NCI-H2029 treated with DMSO at 0.1 percent for 48 hours (cell line): ENCODE measurements at places on chromosomes 7 and 10.
A peak's percentile ranks its signal among the peaks of the same experiment; 100 is the strongest.

DNA sequence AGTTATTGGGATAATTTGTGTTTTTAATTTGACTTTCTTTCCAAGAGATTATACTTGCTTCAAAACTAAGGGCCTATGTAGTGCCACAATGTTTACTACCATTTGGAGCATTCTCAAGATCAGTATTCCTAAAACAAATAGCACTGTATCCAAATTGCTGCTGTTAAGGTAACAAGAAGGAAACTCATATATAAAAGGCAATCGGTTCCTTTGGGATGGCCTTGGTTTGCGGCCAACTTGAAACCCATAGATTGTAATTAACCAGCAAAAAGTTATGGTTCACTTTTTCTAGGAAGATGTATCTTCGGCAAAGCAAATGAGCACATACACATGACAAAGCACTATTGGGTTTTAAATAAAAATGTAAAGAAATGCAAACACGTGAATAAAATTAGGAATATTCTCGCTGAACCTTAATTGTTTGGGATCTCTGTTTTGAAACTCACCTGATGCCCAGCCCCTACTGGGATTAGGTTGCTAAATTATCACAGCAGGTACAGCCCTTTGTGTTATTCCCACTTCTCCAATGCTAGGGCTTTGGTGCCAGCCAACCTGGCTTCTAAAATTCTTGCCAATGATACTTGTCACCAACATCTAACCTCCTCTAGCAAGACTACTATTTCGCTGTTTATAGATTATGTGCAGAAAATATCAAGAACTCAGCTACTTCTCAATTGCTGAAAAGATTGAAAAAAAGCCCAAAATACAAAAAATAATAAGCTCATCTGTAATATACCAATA, 16.0 kb downstream of the CDNF start:
- DNase-seq, result no peak

DNA sequence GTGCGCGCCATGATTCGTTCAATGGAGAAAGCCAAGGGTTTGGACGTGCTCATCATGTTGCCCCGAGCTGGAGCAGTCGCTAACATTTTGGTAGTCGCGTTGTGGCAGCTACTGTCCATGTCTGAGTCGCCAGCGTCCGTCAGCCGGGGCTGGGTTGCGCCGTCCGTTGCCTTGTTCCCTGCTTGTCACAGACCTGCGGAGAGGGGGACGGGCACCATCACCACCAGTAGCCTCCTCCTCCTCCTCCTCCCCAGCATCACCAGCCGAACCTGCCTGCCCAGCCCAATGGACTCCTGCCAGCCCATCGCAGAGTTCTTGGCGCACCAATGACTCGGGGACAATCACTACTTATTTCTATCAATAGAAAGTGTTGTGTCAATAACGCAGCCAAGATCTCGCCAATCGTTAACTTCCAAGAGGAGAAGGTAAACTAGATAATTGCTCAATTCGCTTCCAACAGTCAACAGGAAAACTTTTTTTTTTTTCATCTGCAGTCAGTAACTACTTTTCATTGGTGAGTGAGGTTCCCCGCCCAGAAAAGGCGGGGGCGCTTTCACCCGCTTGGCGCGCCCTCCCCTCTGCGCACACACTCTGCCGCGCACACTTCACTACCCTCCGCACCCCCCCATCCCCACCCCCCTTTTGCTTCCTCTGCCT, at the start of gene FEZF1:
TSS of gene FEZF1 (minus strand) at position 432 of the 657 bp plus-strand sequence. CDS start at position 119, 313 bp downstream.
- DNase-seq, result peak; percentile 53

GRCh38 chr10:60186315-60187071, 203.2 kb downstream of the ANK3 start:
- no peak for DNase-seq

DNA sequence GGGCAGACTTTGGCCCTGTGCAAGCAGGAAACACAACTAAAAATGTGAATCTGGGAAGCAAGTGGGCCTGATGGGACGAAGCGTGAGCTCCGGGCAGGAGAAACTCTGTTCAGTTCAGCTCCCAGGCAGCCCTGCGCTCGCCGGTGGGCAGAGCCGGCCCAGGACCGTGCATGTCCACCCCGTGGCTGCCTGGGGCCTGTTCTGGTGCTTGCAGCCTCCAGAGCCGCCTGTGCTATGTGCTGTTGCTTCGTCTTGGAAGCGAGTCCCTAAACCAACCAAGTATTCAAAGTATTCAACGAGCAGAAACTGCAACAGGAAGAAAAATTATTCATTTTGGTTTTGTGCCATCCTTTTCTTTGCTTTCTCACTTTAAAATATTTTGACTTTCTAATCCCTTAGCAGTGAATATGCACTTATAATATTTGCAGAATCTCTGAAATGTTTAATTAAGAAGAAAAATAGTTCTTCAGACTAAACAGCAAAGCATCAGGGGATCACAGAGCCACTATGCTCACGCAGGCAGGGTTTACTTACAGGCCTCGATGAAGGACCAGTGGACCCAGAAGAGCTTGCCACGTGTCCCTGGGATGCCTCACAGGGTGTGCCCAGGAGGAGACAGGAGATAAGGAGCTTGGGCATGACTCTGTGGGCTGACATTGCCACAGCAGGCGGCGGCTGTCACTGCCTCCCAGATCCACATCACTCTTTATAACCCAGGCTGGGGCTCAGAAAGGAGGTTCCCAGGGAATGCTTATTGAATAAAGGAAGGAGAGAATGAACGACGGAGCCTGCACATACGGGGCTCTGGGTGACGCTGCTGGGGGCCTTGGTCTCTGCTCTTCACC, 45.6 kb downstream of the VIPR2 start:
- DNase-seq, result no peak

GRCh38 chr7:94697035-94697974, 41.4 kb upstream of the SGCE start:
- DNase-seq, result no peak

DNA sequence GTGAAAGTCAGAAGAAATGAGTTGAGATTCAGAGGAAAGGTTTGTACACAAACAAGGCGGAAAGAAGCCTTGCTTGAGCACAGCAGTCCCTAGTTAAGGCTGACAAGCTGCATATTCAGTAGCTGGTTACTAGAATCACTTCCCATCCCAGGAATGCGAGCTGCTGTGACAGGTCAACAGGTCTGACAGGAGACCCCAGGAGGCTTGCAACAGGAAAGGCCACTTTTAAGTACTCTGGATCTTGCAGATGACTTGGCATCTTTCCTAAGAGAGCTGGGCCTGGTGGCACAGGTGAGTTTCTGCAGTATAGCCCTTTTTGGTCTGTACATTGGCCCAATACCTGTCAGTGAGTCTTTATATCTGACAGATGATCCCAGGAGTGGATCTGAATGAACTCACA, 35.7 kb upstream of the UNC5B start:
- no peak for DNase-seq

GRCh38 chr7:50497068-50497642, 47.0 kb upstream of the FIGNL1 start:
- no peak for DNase-seq
